ENCODE measurements at places on chromosomes 6 and 20.

- no peak for DNase-seq
Observed at GRCh38 chr6:12114055-12114503, 102.0 kb downstream of the HIVEP1 start.

DNA sequence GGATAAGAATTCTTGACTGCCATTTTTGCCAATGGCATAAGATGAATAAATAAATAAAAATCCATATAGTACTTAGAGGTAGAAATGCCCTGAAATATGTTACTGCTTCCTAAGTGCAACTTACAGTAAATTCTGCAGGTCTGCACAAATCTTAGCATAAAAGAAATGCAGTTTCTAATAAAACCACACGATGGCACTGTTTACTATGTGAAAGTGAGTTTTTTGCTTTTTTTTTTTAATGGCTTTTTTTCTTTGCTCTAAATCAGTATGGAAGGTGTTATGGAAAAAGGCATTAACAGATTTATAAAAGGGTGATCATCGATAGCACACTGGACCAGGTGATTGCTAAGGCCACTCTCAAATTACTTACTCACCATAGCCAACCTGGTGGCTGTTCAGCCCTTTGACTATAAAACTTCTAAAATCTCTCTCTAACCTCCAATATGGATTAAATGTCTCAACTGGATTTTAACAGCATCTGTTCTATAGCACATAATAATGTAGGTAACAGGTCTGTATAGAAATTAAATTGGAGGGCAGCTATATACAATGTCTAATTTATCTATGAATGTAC, 45.8 kb downstream of the AHI1 start:
- peak; percentile 61 for DNase-seq

GRCh38 chr6:99232056-99232455, 117.4 kb downstream of the FAXC start:
- no peak for DNase-seq

GRCh38 chr6:73515204-73515655, 5.6 kb downstream of the EEF1A1 start:
- no peak for DNase-seq

- DNase-seq: no peak
Observed at GRCh38 chr6:13927203-13927602, 2.5 kb downstream of the RNF182 start.

DNA sequence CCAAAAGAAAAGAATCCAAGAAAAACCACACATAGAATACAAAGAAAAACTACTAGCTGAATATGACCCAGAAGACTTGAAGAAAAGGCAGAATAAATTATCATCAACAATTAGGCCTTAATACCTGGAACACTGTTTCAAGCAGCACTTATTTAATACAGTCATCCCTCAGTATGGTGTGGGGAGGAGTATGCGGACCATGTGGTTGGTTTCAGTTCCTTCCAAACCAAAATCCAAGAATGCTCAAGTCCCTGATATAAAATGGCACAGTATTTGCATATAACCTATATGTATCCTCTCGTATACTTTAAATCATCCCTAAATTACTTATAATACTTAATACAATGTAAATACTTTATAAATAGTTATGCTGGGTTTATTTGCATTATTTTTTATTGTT, 16.1 kb downstream of the CDK19 start:
- DNase-seq: no peak

DNA sequence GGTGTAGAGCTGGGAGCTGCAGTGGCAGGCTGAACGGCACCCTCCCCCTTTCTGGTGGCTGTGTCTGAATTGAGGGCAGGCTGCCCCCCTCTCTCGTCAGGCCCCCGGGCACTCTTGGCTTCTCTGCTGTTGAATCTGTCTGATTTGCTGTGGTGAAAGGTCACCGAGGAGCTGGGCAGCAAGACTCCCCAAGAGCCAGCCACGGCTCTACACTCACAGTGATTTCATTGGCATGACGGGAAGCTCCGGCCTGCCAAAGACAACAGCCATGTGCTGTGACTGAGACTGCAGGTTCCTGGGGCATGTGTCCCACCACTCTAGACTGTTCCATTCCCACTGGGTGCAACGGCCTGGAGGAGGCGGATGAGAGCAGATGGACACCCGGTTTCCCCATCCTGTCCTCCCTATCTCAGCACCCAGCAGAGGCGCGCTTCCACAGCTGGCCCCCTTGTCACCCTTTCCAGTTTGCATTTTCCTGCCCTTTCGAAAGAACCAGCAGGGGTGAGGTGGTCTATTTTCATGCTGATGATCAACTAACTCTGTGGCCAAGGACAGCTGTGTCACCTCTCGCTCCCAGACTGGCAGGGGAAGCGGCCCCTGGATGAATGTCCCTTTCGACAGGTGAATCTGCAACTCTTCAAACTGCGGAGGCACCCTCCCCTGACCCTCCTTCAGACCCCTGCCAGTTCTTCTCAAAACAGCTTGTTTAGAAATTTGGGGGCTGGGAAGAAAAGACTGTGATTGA, 2.2 kb downstream of the APCDD1L start:
- DNase-seq: no peak

- peak; percentile 14 for DNase-seq
Observed at GRCh38 chr20:20498076-20498861, 130.4 kb downstream of the INSM1 start.

GRCh38 chr20:2446845-2447244, 23.7 kb downstream of the SNRPB start:
- DNase-seq: no peak

DNA sequence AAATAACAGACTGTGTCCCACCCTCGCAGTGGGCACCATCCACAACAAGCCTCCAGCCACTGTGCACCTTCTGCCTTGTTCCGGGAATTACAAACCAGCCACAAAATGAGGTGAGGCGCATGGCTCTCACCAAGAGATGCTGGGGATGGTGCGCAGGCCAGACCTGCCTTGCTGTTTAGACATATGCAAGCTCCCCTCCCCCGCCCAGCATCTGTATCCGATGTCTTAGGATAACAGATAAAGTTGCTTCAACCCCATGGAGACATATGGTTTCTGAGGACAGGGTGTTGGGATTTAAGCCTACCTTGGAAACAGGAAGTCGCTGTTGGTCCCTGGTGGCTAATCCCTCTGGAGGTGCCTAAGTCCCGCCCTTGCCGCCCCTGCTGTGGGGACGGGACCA, 50.4 kb upstream of the MPC1 start:
- DNase-seq: no peak

DNA sequence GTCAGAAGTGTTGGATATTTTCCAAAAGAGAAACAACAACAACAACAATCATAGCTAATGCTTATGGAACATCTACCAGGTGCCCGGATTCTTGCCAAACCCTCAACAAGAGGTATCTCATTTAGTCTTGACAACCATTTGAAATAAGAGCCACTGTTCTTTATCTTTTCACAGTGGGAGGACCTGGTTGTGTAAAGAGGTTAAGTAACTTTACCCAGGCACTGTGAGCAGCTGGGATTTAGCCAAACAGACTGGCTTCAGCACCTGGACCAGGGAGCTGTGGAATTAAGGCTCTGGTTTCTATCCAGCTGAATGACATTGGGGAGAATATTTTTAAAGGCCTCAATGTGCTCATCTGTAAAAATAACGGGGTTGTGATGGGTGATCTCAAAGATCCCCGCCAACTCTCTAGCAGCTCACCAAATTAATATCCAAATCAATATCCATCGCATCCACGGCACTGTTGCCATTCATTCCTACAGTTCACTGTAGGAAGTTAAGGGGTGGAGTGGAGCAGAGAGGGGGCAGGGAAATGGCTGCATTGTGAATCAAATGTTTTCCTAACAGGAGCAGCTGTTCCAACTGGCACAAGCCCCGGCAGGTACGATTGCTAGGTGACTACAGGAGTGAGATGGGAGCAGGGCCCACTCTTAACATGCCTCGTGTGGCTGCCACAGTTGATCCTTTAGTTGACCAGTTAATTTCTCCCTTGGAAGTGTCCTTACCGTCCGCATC, 61.8 kb downstream of the GCNT2 start:
- DNase-seq: no peak

DNA sequence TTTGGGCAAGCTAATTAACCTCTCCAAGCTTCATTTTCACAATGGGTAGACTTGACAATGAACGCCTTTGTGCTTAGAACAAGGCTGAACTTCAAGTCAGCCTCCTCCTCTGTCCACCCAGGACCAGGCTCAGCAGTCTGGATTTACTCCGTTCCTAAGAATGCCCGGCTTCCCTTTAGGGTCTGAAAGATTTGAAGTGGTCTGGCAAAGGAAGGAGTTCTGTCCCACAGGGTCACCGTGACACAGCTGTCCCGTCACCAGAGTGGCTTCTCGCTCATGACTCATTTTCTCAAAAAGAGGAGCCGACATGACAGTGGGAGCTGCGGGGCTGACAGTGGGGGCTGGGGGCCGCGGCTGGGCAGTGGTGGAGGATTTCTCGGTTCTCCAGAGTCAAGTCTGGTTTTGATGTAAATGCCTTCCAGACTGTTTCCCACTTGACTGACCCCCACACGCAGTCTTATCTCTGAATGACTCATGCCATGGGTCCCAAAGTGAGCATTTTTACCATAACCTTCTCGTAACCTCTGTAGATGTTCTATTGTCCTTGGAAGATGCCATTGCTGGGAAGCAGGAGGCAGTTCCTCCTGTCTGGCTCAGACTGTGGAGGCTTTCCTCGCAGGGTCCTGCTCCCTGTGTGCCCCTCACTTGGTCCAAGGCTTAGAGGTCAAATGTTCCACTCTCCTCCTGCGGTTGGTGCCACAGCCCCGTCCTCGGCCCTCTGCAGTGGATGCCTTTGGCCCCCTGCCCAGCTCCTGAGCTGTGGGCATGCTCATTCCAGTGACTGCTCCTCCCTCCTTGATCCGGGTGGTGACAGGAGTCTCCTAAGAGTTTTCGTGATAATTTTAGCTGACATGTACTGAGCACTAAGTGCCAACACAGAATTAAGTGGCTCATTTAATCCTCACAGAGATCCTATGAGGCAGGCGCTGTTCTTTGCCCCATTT, 253.1 kb downstream of the FNDC1 start:
- no peak for DNase-seq

DNA sequence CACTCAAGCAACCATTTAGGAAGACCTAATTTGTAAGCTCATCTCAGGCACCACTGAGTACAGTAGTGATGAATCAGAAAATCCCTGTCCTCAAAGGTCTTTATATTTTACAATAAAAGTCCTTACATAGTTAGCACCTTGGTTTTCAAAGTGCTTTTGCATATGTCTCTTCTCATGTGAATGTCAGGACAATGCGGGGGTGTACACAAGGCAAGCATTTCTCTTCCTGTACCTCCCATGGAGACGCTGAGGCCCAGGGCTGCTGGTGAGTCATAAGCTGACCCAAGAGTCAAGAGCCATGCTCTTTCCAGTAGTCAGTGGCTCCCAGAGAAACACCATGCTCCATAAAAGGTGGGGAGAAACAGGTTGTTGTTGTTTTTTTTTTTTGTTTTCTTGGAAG, 174.0 kb downstream of the GJA10 start:
- DNase-seq: peak; percentile 79

DNA sequence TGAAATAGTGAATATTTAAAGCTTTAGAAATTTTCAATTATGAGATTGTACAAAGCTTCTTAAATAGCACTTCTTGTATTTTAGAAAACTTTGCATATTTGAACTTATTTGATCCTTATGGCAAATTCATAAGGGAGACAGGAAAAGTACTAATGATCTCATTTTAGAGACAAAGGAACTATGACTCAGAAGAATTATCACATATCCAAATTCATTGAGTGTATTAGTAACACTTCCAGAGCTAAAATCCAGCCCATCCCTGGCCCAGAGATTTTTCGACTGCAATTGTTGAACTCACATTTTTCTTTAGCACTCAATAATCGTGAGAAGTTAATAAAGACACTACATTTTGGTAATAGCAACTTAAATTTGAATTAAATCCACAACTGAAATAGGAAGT, 704.3 kb downstream of the EPM2A start:
- no peak for DNase-seq

- DNase-seq: no peak
Observed at GRCh38 chr20:63173552-63174191, 42.3 kb downstream of the YTHDF1 start.
